Hippocampal formation (tissue), 2 donors: ENCODE measurements at places on chromosomes 5 and 9.

GRCh38 chr5:108255468-108255867 is 126.4 kb downstream of the FBXL17 start:
- no peak for DNase-seq

DNA sequence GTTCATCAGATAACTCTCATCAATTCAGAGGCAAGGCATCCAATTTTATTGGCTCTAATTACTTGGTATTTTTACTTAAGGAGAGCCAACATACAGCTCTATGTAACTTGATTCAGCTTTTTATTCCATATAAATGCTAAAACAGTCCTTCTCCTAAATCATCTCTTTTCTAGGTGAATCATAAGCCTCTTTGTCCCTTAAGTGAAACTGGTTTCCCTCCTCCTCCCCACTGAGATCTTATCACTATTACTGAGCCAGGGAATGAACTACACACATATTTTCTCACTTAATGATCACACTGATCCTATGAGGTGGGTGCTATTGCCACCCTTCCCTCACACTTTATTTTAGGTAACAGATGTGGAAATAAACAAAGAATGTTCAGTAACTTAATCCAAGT is 1143.8 kb downstream of the MAT2B start:
- DNase-seq, result no peak

DNA sequence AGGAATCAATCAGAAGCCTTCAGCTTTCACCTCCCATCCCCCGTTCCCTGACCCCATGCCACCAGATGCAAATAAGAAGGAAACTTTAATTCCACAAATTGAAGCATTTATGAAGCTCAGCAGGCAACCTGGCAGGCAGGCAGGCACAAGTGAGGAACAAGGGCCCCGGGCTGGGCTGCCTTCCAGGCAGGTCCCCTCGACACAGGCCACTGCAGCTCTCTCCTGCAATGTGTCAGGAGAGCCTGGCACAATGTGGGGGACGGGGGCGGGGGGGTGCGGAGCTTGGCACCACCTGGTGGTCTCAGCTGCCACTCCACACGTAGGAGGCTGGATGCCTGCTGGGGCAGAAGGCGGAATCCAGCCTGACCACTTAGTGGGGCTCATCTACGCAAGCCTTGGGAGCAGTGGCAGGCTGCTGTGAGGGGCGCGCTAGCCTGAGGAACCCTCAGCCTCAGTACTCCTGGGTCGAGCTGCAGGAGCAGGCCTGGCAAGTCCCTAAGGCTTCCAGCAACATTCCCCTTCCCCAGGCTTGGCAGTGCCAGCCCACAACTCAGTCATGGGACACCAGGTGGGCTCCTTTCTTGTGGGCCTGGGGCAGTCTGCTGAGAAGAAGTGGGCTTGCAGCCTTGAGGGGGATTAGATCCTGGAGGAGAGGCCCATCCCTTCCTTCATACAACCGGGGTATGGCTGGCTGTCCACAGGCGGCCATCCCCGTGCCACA is 50.2 kb upstream of the KCNMB1 start:
- no peak for DNase-seq

- DNase-seq, result no peak
Observed at GRCh38 chr9:88164850-88165249, 26.6 kb upstream of the SPATA31C2 start.

GRCh38 chr5:173463207-173463606 is 135.0 kb upstream of the STC2 start:
- no peak for DNase-seq
